ENCODE measurements at places on chromosomes 3 and 15. TPM values are rescaled to one million over a fixed set of nuclear protein-coding genes. Genes with fewer than 3 reads are reported as not detected.

Gene A4GNT
- total RNA-seq, result not detected

Gene BBS4
- total RNA-seq, result 15.3 TPM

Gene BFSP2
- not detected for total RNA-seq

Gene FGD5
- total RNA-seq, result 0.03 TPM

Gene TXNRD3
- total RNA-seq, result 6.9 TPM

Gene RHO
- not detected for total RNA-seq

Data from A549 treated with AZD2906 at 1 μM for 4 hours (cell line).